ENCODE measurements at places on chromosomes 4 and X. TPM values are rescaled to one million over a fixed set of nuclear protein-coding genes. Genes with fewer than 3 reads are reported as not detected.

The TCP11X2 gene
- total RNA-seq: not detected

The PHEX gene
- 1.00 TPM for total RNA-seq

The DSPP gene
- total RNA-seq: not detected

The CCKAR gene
- total RNA-seq: not detected

The HS3ST1 gene
- under 0.01 TPM for total RNA-seq

The EXOC1L gene
- not detected for total RNA-seq

The FHIP1A gene
- total RNA-seq: 1.4 TPM

The MMRN1 gene
- 0.77 TPM for total RNA-seq

The MTNR1A gene
- total RNA-seq: not detected

The TLR6 gene
- 3.0 TPM for total RNA-seq

The FUNDC1 gene
- 12.6 TPM for total RNA-seq

The ADRA2C gene
- total RNA-seq: 1.5 TPM

The RAB9B gene
- total RNA-seq: 3.2 TPM

The GRIA3 gene
- total RNA-seq: 15.0 TPM

The NUP62CL gene
- 0.11 TPM for total RNA-seq

The RAB41 gene
- total RNA-seq: not detected

The ZRSR2 gene
- 6.1 TPM for total RNA-seq

The RBMXL3 gene
- total RNA-seq: not detected

The WDR17 gene
- total RNA-seq: 4.3 TPM

The ADGRL3 gene
- total RNA-seq: 0.11 TPM

The NWD2 gene
- total RNA-seq: not detected

The TMEM144 gene
- total RNA-seq: 5.5 TPM

The PNMA6F gene
- not detected for total RNA-seq

The BRS3 gene
- total RNA-seq: not detected

The SSX2 gene
- total RNA-seq: not detected

The NIPAL1 gene
- 1.2 TPM for total RNA-seq

The OCIAD2 gene
- 25.1 TPM for total RNA-seq

The P2RY4 gene
- total RNA-seq: not detected

The EIF2S3 gene
- total RNA-seq: 389 TPM

The SSX4 gene
- not detected for total RNA-seq

The MEPE gene
- not detected for total RNA-seq

The TMEM31 gene
- total RNA-seq: not detected

The PPID gene
- 36.0 TPM for total RNA-seq

The OTUD5 gene
- total RNA-seq: 37.0 TPM

The IL2 gene
- not detected for total RNA-seq

The RAB40A gene
- under 0.01 TPM for total RNA-seq

The SRPX gene
- total RNA-seq: 154 TPM

The POLN gene
- 2.9 TPM for total RNA-seq

The CT45A2 gene
- total RNA-seq: not detected

The PCDH18 gene
- total RNA-seq: 82.2 TPM
